ENCODE measurements at places on chromosomes 4 and X. TPM values are rescaled to one million over a fixed set of nuclear protein-coding genes. Genes with fewer than 3 reads are reported as not detected.

The TMSB15C gene
- 4.7 TPM for total RNA-seq

The UBA1 gene
- 239 TPM for total RNA-seq

The PAGE4 gene
- not detected for total RNA-seq

The OTUD6A gene
- total RNA-seq = not detected

The MAGEC2 gene
- not detected for total RNA-seq

The RTL5 gene
- total RNA-seq = 1.3 TPM

The SLC9B1 gene
- 0.52 TPM for total RNA-seq

The MGARP gene
- total RNA-seq = 2.1 TPM

The SFRP2 gene
- not detected for total RNA-seq

The BRS3 gene
- total RNA-seq = not detected

The F8A3 gene
- 11.5 TPM for total RNA-seq

The TMPRSS11F gene
- not detected for total RNA-seq

The SASH3 gene
- total RNA-seq = not detected

The KCTD8 gene
- not detected for total RNA-seq

The MAP7D2 gene
- 0.23 TPM for total RNA-seq

The GPC4 gene
- 0.11 TPM for total RNA-seq

The COX7B2 gene
- total RNA-seq = not detected

The LPAR4 gene
- 3.8 TPM for total RNA-seq

The GJB1 gene
- total RNA-seq = not detected

The ADH6 gene
- not detected for total RNA-seq

The MSANTD1 gene
- total RNA-seq = 0.06 TPM

The CLDN24 gene
- not detected for total RNA-seq

The RASSF6 gene
- total RNA-seq = 0.51 TPM

The UVSSA gene
- total RNA-seq = 11.1 TPM

The BEND2 gene
- not detected for total RNA-seq

The DGKK gene
- total RNA-seq = not detected

The HAUS7 gene
- total RNA-seq = 52.6 TPM

The GBA3 gene
- not detected for total RNA-seq

The KCNIP4 gene
- total RNA-seq = not detected

The RPS6KA6 gene
- total RNA-seq = 2.1 TPM

The HMGN5 gene
- 1.8 TPM for total RNA-seq

The CD40LG gene
- total RNA-seq = not detected

The PSAPL1 gene
- total RNA-seq = not detected

The TMEM271 gene
- total RNA-seq = not detected

The GPM6B gene
- 4.4 TPM for total RNA-seq

The IL13RA1 gene
- total RNA-seq = 34.2 TPM

The IRF2 gene
- total RNA-seq = 16.6 TPM

The VEGFD gene
- total RNA-seq = not detected

The OTC gene
- total RNA-seq = not detected

The OTUD5 gene
- 40.2 TPM for total RNA-seq

The C4orf50 gene
- not detected for total RNA-seq

The SMARCA1 gene
- total RNA-seq = 42.6 TPM

The DAPP1 gene
- not detected for total RNA-seq

The EFHC2 gene
- total RNA-seq = 0.17 TPM

The DCHS2 gene
- total RNA-seq = not detected

The TLR3 gene
- 5.4 TPM for total RNA-seq

The PDE6B gene
- 0.06 TPM for total RNA-seq

The EGF gene
- total RNA-seq = 2.6 TPM

The SPOCK3 gene
- not detected for total RNA-seq

The DUSP21 gene
- total RNA-seq = not detected

The PPAT gene
- 29.6 TPM for total RNA-seq

The CLNK gene
- total RNA-seq = not detected

The TCP11X2 gene
- not detected for total RNA-seq

The SSX3 gene
- not detected for total RNA-seq

The MAPK10 gene
- 4.3 TPM for total RNA-seq

Measured in LHCN-M2 (cell line).